ENCODE measurements at places on chromosomes 7 and 10.

DNA sequence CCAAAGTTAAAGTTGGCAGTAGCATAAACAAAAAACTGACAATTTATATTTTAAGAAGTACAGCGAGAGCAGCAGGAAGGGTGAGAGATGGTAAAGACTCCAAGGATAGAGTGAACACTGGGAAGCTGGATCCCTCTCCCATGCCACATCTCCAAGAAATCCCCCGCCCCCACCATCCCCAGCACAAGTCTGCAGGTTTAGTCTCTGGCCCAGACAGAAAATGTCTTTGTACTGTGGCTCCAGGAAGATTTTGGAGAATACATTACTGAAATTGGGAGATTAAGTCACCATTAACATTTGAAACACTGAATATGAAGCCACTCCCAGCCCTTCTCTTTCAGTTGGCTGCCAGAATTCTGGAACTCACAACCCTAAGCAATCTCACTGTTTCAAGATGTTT lies 140.3 kb downstream of the MACC1 start:
- no peak for DNase-seq

- DNase-seq = no peak
Observed at GRCh38 chr7:64314566-64314965, 805 bp downstream of the ZNF736 start.

DNA sequence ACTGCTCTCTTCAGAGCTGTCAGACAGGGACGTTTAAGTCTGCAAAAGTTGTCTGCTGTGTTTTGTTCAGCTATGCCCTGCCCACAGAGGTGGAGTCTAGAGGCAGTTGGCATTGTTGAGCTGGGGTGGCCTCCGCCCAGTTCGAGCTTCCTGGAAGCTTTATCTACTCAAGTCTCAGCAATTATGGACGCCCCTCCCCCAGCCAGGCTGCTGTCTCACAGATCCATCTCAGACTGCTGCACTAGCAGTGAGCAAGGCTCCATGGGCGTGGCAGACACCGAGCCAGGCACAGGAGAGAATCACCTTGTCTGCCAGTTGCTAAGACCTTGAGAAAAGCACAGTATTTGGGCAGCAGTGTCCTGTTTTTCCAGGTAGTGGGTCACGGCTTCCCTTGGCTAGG lies 98.1 kb downstream of the SDHAF3 start:
- no peak for DNase-seq

GRCh38 chr7:3309956-3310355 lies 8.9 kb downstream of the SDK1 start:
- DNase-seq = no peak

Measured in NCI-H1105 (cell line).